ENCODE measurements at places on chromosomes 12 and 14.
A peak's percentile ranks its signal among the peaks of the same experiment; 100 is the strongest.

GRCh38 chr12:130425698-130426245, 88.1 kb downstream of the PIWIL1 start:
- no peak for DNase-seq

DNA sequence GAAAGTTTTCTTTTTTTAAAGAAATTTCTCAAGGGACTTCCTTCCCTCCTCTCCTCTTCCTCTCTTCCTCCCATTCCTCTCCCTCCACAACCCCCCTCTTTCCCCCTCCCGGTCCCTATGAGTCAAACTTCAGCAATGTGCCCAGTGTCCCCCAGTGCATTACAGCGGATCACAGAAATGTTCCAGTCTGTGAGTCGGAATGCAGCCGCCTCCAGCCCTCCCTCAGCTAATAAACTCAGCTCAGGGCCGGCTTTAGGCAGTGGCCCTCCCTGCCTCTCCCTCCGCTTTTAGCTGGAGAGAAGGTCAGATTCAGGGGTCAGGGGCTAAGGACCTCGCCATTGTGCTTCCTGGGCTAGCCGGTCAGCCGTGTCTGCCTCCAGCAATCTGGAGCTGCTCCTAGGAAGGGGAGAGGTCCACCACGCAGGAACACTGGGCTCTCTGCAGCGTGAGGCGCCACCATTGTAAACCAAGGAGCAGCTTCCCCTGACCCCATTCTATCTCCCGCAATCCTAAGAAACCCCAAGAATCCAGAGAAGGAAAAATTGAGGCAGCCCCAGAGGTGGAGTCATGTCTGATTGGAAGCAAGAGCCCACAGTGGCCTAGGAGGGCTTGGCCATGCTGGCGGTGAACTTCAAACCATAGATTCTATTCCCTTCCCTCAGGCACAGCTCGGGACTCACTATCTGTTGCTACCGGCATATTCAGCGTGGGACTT, 1.1 kb upstream of the HDAC7 start:
- no peak for DNase-seq

DNA sequence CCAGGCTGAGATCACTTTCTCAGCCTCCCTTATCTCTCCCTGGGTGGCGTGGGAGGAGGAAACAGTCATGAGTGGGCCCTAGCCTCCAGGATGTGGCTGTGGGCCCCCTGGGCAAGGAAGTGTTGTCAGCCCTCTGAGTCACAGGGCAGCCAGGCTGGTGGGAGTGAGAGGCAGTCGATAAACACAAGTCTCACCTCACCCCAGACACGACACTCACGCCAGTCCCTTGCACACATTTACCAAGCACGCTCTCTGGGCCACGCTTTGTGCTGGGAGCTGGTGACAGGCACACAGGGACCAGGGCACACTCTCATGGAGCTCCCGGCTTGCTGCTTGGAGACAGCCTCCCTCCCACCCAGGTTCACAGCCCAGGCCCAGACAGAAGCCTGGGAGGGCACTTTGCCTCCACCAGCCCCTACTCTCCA, 1.9 kb upstream of the KRT79 start:
- peak; percentile 7 for DNase-seq

- DNase-seq: no peak
Measured at GRCh38 chr12:116855744-116856470, 25.3 kb downstream of the HRK start.

DNA sequence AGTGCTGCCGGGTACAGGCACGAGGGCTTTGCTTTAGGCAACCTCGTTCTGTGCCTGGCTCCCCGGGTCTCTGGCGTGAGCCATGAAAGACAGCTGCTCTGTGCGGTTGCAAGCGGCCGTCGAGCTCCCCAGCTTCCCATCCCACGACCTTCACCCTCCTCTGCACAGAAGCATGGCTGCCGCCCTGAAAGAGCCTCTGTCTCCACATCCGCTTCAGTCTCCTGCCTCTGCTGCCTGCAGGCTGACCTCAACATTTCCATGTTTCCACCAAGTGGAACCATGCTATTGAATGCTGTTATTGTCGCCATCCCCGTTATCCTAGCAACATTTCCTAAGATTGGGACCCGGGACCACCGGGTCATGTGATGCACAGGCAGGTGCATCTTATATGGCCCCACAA, 57.1 kb downstream of the KDM2B start:
- DNase-seq: no peak

DNA sequence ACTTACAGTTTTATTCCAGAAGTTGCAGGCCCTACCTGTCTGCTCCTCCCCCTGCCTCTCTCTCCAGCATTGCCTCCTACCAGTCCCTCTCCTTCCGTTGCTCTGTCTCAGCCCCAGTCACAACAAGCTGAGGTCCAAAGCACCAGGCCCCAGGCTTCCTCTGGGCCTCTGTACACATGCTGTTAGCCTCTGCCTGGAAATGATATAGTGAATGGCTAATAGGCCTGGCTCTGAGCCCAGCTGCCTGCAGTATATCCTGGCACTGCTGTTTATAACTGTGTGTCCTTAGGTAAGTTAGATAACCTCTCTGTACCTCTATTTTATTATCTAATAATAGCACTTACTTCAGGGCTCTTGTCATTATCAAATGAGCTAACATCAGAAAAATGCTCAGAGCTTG, 114.9 kb upstream of the PWP1 start:
- DNase-seq: no peak

GRCh38 chr14:63204407-63205043, at the start of gene RHOJ:
Gene RHOJ (plus strand): TSS chr14:63204443. CDS start chr14:63204870, 427 bp downstream.
- DNase-seq: no peak

- DNase-seq: no peak
Measured at GRCh38 chr12:118645219-118645618, 268.9 kb downstream of the SUDS3 start.

DNA sequence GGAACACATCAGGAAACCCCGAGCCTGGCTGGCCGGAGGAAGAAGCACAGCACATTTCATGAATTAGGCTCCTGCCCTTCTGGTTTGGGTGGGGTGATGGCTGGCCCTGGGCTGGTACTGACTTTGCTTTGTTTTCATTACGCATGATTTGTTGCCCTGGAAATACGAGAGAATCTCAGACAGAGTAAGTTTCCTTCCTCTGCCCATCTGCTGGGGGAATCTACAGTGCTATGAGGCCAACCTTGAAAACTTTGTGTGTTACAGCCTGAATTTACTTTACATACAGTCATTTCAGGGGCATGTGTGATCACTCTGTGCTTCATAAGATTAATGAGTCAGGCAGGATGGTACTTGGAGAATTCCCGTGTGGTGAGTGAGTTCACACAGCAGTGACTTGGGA, 20.5 kb upstream of the SLC5A8 start:
- DNase-seq: no peak

GRCh38 chr12:63298386-63298930, 147.5 kb upstream of the AVPR1A start:
- DNase-seq: no peak

DNA sequence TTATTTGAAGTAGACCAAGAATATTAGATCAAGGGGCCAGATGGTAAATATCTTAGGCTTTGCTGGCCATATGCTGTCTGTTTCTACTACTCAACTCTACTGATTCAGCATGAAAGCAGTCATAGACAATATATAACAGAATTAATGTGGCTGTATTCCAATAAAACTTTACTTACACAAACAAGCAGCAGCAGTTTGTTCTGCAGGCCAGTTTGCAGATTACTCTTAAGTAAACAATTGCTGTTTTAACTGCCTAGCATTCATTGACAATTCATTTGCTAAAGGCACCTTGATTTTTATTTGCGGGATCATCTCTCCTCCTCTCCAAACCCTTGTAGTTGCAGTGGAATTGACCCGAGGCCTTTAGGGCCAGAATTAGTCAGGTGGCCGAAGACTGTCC, 94.1 kb upstream of the GARIN6 start:
- no peak for DNase-seq

- no peak for DNase-seq
Measured at GRCh38 chr12:85527192-85527591, 247.2 kb downstream of the ALX1 start.

DNA sequence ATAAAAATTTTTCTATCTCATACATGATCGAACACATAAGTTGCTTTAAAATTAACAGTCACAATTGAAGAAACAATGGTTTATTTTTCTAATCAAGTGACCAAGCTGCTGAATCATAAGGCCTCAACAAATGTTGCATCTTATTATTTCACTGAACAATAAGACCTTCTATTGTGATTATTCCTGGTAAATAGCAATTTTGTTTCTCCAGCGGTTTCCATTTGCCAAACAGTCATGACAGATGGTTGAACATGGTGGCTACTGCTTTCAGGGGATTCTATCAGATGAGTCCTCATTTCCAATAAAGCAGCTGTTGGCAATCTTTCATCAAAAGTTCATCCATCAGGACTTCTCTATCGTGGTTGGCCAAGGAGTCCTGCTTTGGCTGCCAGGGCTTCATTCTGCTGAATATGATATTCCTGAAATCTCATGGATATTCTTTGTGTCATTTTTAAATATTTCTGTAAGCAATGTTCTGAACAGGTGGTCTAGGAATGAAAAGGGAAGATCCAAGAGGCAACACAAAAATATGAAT, 13.0 kb downstream of the TOMM20L start:
- no peak for DNase-seq

DNA sequence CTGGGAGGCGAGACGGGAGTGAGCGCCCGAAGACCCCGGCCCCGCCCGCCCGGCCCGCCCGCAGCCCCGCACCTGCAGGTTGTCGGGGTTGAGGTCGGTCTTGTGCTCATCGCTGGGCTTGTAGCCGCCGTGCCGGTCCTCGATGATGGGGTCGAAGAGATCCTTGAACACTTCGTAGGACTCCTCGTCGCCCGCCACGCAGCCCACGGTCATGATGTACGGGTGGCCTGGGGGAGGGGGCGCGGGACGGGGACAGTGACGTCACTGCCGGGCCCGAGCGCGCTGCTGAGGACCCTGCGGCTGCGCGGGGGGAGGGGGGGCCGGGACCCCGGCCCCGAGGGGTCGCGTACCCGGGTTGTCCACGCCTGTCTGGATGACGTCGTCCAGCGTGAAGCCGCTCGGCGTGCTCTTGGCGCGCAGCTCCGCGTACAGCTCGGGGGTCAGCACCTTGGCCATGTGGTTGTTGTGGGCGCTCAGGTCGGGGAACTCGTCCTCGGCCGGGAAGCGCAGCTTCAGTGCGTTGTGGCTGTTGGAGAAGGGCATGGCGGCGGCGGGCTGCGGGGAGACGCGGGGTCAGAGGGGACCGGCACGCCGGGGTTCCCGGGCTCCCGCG, 573 bp downstream of the CKB start:
- DNase-seq: no peak

- DNase-seq: no peak
Measured at GRCh38 chr14:55399852-55400251, 11.8 kb downstream of the ATG14 start.

GRCh38 chr14:76713121-76713520, 48.1 kb upstream of the VASH1 start:
- DNase-seq: no peak

GRCh38 chr12:43063650-43064049, 474.1 kb upstream of the PRICKLE1 start:
- DNase-seq: no peak

DNA sequence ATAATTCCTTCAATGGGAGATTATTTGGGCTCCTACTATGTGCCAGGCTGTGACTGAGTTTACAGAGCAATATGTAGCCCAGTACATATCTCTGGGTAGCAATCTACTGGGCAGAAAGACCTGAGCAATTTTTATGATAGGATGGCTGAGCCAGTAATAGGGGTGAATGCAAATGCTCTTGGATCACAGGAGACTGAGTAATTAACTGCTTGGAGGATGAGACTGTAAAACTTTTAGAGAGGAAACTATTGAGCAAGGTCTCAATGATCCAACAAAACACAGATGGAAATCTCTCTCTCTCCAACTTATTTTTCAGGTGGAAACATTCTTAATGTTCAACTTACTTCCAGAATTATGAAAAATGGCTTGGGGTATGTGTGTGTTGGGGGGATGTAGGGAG, 402.2 kb downstream of the AEBP2 start:
- DNase-seq: no peak

DNA sequence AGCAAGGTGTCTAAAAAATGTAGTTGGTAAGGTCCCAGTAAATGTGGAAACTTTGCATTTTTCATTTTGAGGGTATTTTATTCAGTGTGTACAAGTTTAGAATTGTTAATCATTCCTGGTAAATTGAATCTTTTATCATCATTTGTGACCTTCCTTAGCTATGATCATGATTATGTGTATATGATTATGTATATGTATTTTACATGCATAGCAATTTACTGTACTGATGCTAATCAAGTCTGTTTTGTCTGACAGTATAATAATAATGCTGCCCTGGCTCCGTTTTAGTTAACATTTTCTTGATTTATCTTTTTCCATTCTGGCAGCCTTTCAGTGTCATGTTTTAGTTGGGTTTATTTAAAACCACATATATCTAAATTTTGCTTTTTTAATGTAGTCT, 9.4 kb downstream of the WASHC4 start:
- DNase-seq: no peak

DNA sequence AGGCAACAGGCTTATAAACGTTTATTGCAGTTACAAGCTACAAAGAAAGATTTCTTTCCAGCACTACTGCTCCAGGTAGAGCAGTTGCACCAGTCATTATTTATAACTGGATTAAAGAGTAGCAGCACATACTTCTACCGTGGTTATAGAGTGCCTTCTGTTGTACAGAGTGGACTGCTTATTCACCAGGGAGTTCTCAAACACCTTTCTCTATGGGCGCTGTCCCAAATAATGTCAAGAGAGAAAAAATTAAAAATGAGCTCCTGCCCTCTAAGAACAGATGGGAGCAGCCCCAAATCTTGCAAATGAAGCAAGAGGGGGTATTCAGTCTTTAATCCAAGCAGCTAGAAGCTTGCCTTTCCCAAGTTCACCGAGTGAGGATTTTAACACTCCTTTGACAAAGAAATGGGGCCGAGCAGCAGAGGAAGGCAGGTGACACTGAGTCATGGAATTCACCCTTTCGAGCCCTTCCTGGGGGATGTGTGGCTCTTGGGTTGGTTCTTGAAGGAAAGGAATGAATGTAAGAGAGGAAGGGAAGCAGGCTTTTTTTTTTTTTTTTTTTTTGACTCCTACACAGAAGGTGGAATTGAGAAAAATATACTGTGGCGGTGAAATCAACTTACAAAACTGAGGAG, 181.2 kb downstream of the PRKCH start:
- no peak for DNase-seq

DNA sequence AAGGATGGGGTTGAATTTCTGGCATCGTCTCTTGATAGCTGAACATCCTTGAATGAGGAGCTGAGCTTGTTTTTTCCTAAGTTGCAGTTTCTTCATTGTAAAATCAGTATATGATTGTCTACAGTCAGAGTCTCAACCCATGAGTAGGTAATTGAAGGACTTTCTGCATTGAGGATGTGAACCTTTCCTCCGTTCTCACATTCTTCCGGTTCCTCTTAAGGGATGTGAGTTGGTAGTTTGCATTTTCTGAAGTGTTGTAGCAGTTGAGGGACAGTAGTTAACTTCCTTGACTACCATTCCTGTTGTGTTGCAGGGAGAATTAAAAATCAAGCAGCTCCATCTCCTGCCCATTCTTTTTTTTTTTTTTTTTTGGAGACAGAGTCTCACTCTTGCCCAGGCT, 19.1 kb downstream of the TPCN1 start:
- DNase-seq: no peak

GRCh38 chr12:92745856-92746550, 43.2 kb downstream of the PLEKHG7 start:
- no peak for DNase-seq
